ENCODE measurements at places on chromosomes 2 and 18.

DNA sequence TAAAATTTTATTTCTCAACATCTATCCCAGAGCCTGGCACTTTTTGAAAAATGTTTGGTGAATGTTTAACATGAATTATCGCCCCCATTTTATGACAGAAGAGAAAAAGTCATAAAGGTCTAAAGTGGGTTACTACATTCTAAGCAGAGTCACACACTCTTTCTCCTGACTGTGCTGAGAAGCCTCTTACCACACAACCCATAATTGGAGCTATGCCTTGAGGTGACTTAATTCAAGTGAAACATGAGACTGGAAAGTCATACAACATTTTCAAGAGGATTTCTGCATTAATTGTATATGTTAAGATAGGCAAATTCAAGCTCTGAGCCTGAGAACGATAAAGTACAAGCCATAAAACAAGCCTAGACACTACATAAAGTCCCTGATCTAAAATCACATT, 3.1 kb upstream of the DSEL start:
- DNase-seq = no peak

DNA sequence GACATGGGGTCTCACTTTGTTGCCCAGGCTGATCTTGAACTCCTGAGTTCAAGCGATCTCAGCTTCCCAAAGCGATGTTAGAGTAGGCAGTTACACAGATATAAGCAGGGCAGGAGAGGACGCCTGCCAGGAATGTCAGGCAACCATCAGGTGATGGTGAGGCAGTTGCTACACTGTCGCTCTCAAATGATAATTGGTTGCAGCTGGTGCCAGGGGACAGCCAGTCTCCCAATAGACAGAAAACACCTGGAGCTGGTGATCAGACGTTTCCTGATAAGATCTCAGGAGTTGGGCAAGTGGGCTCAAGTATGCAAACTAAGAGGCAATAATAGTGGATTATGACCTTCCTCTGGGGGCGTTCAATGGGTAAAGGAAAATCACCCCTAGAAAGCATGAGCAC, 163.1 kb upstream of the RGPD4 start:
- DNase-seq = no peak

DNA sequence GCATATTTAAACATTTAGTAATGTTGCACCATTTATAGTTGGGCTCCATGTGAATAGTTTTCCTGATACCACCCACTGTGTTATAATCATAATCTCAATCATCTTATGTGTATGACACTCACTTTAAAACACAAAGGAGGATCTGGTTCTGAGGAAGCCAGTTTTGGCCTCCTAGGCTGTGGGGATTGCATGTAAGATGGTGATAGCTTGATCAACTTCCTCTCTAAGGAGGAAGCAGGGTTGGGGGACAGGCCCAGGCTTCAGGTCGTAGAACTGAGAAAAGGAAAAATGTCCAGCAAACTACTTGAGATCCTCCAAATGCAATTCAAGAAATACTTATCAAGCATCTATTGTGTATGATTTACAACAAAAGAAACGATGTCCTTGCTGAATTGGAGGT, 4.9 kb upstream of the PPM1B start:
- no peak for DNase-seq

- DNase-seq = no peak
These were observed 238.7 kb upstream of the SALL3 start for GRCh38 chr18:78740876-78741275.

GRCh38 chr2:108946442-108946841, 42.6 kb downstream of the EDAR start:
- no peak for DNase-seq

DNA sequence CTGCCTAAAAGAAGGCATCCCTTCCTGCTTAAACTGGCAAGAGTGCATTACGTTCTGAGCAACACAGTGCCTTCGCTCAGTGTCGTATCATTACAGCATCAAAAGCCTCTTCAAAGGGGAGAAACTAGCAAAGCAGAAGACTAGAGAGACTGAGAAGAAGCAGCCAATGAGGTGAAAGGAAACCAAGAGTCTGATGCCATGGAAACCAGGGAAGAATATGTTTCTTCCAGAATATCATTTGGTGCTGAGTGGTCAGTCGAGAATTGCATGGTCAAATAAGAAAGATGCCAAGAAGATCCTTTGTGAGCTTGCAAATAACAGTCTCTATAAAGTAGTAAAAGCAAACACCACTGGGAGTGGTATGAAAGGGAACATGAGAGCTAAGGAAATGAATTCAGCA, 312.1 kb upstream of the CHST9 start:
- no peak for DNase-seq

GRCh38 chr18:23964282-23965238, 50.0 kb upstream of the TTC39C start:
- no peak for DNase-seq

GRCh38 chr18:6732952-6733351, 3.4 kb downstream of the ARHGAP28 start:
- no peak for DNase-seq

DNA sequence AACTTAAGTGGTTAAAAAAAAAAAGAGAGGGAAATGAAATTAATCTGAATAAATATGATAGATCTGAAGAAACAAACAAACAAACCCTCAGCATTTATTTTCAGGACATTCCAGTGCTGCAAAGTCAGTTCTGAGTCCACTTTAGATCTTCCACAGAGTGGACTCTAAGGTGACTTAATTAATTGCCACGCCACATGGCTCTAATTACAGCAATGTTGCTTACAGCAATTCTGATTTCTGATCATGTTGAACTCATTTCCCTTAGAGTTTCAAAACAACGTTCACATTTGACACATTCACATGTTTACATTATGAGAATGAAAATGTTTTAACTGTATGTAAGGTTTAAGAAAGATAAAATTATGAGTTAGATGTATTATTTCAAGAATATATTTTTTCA, 38.6 kb upstream of the RASGRP3 start:
- no peak for DNase-seq
